ENCODE measurements at places on chromosomes 6 and 20.

DNA sequence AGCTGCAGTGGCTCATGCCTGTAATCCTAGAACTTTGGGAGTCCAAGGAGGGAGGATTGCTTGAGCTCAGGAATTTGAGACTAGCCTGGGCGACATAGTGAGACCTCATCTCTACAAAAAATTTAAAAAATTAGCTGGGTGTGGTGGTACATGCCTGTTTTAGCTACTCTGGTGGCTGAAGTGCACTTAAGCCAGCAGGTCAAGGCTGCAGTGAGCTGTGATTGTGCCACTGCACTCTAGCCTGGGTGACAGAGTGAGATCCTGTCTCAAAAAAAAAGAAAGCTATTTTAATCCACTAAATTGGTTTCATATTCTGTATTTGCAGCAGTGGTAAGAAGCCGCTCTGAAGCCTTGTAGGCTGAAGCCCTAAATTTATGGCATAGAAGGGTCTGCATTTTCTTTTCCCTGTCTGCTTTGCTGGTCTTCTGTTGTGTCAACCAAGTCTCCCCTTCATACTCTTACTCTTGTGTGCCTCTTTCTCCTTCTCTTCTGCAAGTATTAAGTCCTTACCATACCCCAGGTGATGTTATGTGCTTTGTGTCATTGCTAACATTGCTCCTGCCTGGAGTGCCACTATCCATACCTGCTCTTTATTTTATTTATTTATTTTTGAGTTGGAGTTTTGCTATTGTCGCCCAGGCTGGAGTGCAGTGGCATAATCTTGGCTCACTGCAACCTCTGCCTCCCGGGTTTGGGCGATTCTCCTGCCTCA is 70.9 kb downstream of the MYO6 start:
- no peaks in the 10 kb centered on the region for H3K4me1 ChIP-seq
- no peaks in the 10 kb centered on the region for H3K36me3 ChIP-seq
- no peaks in the 10 kb centered on the region for H3K27me3 ChIP-seq
- no peak for DNase-seq
- H3K4me3 ChIP-seq: no peak overlapping the region

GRCh38 chr6:152155792-152156191 is 348.3 kb downstream of the ESR1 start:
- no peaks in the 10 kb centered on the region for H3K4me1 ChIP-seq
- H3K36me3 ChIP-seq: no peaks in the 10 kb centered on the region
- H3K4me3 ChIP-seq: no peak overlapping the region
- H3K27me3 ChIP-seq: no peaks in the 10 kb centered on the region

DNA sequence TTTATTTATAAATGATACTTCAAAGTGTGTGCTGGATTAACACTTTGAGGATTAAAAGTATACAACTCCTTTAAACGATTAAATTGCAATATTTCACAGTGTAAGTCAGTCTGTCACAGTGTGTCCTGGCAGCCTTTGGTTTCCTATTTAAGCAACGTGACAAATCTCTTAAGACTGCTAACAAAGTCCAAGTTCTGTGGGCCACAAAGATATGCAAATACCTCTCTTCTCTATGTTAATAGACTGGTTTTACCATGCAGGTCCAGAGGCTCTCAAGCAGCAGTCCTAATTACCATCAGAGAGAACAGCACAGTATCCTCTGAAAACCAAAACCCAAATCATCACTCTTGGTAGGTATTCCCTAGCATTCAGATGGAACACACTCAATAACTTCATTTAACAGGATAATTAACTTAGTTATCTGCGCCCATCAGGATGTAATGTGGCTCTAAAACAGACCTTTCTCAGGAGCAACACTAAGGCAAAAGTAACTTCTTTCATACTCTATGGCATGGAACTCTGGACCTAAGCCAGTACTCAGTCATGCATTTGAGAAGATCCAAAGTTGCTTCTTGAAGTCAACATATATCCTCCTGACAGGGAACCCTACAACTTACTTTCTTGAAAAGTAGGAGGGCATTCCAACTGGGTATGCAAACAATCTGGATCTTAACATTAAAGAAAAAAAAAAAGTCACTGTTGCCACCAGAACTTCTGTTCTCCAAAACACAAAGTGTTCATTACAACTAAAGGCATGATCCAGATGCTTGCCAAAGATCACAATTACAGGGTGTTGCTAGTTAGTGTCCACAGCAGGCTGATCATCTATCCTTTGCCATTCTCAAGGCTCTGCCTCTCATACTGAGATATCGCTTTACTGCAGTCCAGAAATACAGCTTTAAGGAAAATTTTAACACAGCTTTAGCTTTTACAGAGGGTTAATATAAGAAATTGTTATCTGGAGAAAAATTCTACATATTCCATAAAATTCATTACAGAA is 53.2 kb downstream of the MAN1A1 start:
- DNase-seq: no peak
- no peaks in the 10 kb centered on the region for H3K27me3 ChIP-seq
- H3K4me3 ChIP-seq: no peak overlapping the region
- peaks cover 3% of the 10 kb centered on the region for H3K4me1 ChIP-seq
- no peak overlapping the region for H3K27ac ChIP-seq

GRCh38 chr20:37365760-37366638 is 20.1 kb downstream of the SRC start:
- H3K27me3 ChIP-seq: no peaks in the 10 kb centered on the region
- no peaks in the 10 kb centered on the region for H3K4me1 ChIP-seq
- DNase-seq: no peak
- H3K27ac ChIP-seq: no peak overlapping the region

DNA sequence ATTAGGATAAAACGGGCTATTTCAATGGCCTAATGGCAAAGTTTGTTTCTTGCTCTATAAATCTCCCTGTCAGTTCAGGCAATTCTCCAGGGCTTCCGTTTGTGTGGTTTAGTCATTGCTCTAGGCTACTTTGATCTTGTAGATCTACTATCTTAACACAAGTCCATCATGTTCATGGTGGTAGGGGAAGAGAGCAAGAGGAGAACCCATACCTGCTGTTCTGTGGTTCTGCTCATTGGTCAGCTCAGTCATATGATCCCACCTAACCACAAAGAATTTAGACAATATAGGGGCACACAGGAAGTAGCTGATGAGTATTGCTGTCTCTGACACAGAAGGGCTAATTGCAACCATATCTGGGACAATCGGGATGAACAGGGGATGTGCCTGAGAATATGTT is 4.9 kb upstream of the DEK start:
- H3K27ac ChIP-seq: no peak overlapping the region
- no peak overlapping the region for H3K4me3 ChIP-seq
- DNase-seq: no peak
- H3K36me3 ChIP-seq: no peaks in the 10 kb centered on the region
- no peaks in the 10 kb centered on the region for H3K27me3 ChIP-seq

- no peaks in the 10 kb centered on the region for H3K27me3 ChIP-seq
- H3K4me1 ChIP-seq: no peaks in the 10 kb centered on the region
- H3K4me3 ChIP-seq: no peak overlapping the region
Measured at GRCh38 chr6:123415844-123416468, 220.8 kb downstream of the TRDN start.

GRCh38 chr20:52895701-52896100 is 76.5 kb upstream of the TSHZ2 start:
- no peaks in the 10 kb centered on the region for H3K36me3 ChIP-seq
- no peaks in the 10 kb centered on the region for H3K27me3 ChIP-seq
- H3K4me3 ChIP-seq: no peak overlapping the region

- H3K27ac ChIP-seq: no peak overlapping the region
- DNase-seq: no peak
- no peaks in the 10 kb centered on the region for H3K4me1 ChIP-seq
- no peak overlapping the region for H3K4me3 ChIP-seq
Measured at GRCh38 chr6:131646249-131646670, 9.2 kb downstream of the ENPP3 start.

- no peak overlapping the region for H3K4me3 ChIP-seq
- no peaks in the 10 kb centered on the region for H3K4me1 ChIP-seq
- no peak for DNase-seq
- H3K27me3 ChIP-seq: no peaks in the 10 kb centered on the region
- peak overlapping the region; percentile 1 for H3K27ac ChIP-seq
Measured at GRCh38 chr6:13635948-13636658, 21.0 kb downstream of the NOL7 start.

- no peaks in the 10 kb centered on the region for H3K36me3 ChIP-seq
- no peak overlapping the region for H3K4me3 ChIP-seq
- no peaks in the 10 kb centered on the region for H3K27me3 ChIP-seq
- peaks cover 5% of the 10 kb centered on the region for H3K4me1 ChIP-seq
- no peak for DNase-seq
- no peak overlapping the region for H3K27ac ChIP-seq
Measured at GRCh38 chr6:20427856-20428255, 26.2 kb downstream of the E2F3 start.

DNA sequence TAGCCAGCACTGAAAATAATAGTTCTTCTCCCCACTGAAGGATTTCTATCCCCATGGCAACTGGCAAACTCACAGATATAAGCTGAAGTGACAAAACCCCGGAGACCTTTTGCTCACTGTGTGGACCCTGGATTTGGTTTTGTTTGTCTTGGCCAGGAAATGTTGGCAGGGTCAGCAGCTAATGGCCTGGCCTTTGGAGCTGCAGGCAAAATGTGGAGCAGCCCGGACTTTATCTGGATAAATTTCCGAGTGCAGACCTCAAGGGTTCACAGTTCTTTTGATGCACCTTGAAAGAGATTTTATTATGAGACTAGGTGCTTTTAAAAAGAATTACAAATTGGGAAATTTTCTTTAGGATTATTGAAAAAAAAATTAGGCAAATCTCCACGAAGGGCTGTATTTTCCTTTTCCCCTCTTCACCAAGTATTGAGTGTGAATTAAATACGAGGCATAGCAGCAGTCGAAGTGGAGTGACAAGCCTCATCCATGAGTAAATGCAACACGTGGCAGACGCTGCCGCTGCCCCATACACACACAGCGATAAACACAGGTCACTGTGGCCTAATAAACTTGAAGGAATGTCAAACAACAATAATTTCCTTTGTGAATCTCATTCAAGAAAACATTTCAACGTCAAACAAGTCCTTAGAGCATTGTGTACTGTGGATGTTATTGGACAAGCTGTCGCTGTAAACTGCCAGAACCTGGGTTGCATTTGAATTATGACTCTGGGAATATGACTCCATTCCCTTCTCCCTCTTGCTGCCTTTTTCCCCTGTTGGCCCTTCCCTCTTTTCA is 35.1 kb upstream of the CCN6 start:
- peaks cover 3% of the 10 kb centered on the region for H3K4me1 ChIP-seq
- no peak overlapping the region for H3K4me3 ChIP-seq
- peak overlapping the region; percentile 59 for H3K27ac ChIP-seq
- no peaks in the 10 kb centered on the region for H3K27me3 ChIP-seq
- H3K36me3 ChIP-seq: no peaks in the 10 kb centered on the region
- no peak for DNase-seq

- H3K4me1 ChIP-seq: peaks cover 100% of the 10 kb centered on the region
- no peaks in the 10 kb centered on the region for H3K27me3 ChIP-seq
- no peaks in the 10 kb centered on the region for H3K36me3 ChIP-seq
Measured at GRCh38 chr20:41145821-41146620, 8.7 kb downstream of the PLCG1 start.

DNA sequence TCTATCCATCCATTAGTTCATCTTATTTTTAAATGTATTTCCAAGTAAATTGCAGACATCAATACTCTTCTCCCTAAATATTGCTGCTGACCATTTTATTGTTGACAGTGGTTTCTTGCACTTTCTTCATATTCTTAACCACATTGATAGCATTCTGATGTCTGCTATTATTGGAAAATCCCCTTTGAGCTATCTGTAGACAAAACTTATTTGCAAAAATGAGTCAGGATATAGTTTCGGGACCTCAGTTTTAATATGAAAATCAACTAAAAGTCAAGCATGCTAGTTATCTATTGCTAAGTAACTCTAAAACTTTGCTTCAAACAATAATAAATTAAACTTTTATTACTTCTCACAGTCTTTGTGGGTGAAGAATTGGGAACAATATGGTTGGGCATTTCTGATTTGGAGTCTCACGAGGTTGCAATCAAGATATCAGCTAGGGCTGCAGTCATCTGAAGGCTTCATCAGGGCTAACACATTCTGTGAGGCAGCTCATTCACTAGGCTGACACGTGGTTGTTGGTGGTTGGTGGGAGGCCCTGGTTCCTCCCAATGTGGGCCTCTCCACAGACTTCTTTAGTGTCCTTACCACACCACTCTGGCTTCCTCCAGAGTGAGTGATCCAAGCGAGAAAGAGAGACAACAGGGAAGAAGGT is 32.7 kb downstream of the CD109 start:
- no peaks in the 10 kb centered on the region for H3K36me3 ChIP-seq
- H3K4me3 ChIP-seq: no peak overlapping the region
- H3K27ac ChIP-seq: no peak overlapping the region
- H3K4me1 ChIP-seq: no peaks in the 10 kb centered on the region
- H3K27me3 ChIP-seq: no peaks in the 10 kb centered on the region

GRCh38 chr20:39480276-39481043 is 518.3 kb downstream of the DHX35 start:
- H3K27me3 ChIP-seq: no peaks in the 10 kb centered on the region
- no peaks in the 10 kb centered on the region for H3K36me3 ChIP-seq
- H3K27ac ChIP-seq: no peak overlapping the region
- no peak overlapping the region for H3K4me3 ChIP-seq
- DNase-seq: no peak
- no peaks in the 10 kb centered on the region for H3K4me1 ChIP-seq

- H3K4me3 ChIP-seq: no peak overlapping the region
- peak overlapping the region; percentile 83 for H3K27ac ChIP-seq
- H3K36me3 ChIP-seq: no peaks in the 10 kb centered on the region
- no peaks in the 10 kb centered on the region for H3K27me3 ChIP-seq
- no peak for DNase-seq
Measured at GRCh38 chr6:156167625-156168071, 609.5 kb upstream of the ARID1B start.

DNA sequence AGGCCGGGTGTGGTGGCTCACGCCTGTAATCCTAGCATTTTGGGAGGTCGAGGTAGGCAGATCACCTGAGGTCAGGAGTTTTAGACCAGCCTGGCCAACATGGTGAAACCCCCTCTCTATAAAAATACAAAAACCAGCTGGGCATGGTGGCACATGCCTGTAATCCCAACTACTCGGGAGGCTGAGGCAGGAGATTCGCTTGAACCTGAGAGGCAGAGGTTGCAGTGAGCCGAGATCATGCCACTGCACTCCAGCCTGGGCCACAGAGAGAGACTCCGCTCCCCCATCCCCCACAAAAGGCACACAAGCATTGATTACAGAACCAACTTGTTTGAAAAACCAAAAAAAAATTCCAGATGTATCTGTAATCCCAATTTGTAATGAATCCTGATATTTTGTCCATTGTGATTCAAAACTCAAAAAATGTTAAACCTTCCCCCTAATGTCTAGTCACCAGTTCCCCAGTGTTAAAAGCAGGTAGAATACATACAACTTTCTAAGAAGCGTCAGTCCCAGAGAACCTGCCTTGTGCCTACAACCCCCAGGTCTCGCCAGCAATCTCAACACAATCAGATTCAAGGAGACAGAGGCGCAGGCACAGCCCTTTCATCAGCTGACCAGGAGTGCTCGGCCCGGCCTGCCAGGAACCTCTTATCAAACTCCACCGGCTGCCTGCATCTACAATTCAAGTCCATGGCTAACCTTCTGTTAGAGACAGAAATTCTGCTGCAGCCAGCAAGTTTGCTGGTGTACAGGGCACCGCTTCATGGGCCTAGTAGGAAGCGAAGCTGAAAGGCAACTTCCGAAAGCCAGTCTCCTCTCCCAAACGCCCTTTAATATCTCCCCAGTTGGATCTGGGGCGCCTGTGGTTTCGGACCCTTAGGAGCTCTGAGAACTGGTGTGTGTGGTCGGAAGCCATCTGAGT is 2.1 kb downstream of the EZR start:
- H3K4me1 ChIP-seq: peaks cover 46% of the 10 kb centered on the region
- H3K27ac ChIP-seq: peak overlapping the region; percentile 96
- peak overlapping the region; percentile 97 for H3K4me3 ChIP-seq
- DNase-seq: no peak

GRCh38 chr6:21593412-21593926 is at the start of gene SOX4:
TSS of gene SOX4 (plus strand) at chr6:21593751. CDS start at chr6:21594535, 784 bp downstream.
- peak within 1 kb of the TSS; percentile 69 for H3K4me3 ChIP-seq
- H3K27ac ChIP-seq: peak within 1 kb of the TSS; percentile 96
- no peaks in the 10 kb centered on the region for H3K27me3 ChIP-seq
- no peaks in the 10 kb centered on the region for H3K36me3 ChIP-seq
- peak; percentile 51 for DNase-seq

Measured in esophagus squamous epithelium (tissue), 5 donors.